ENCODE measurements at places on chromosomes 12 and 14.
A peak's percentile ranks its signal among the peaks of the same experiment; 100 is the strongest.

GRCh38 chr14:20857630-20858261 is 33.4 kb upstream of the RNASE3 start:
- DNase-seq = peak; percentile 72

GRCh38 chr14:99065551-99065950 is 206.4 kb downstream of the BCL11B start:
- DNase-seq = no peak

DNA sequence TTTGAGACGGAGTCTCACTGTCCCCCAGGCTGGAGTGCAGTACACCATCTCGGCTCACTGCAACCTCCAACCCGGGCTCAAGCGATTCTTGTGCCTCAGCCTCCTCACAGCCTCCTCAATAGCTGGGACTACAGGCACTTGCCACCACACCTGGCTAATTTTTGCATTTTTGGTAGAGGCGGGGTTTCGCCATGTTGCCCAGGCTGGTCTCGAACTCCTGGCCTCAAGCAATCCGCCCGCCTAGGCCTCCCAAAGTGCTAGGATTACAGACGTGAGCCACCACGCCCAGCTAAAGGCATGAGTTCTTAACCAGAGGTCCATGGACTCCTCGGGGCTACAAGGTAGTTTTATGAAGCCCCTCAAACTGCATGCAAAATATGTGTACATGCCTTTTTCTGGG is 2.1 kb downstream of the SARNP start:
- DNase-seq = no peak

GRCh38 chr12:85821759-85822158 is 14.4 kb downstream of the RASSF9 start:
- DNase-seq = no peak

GRCh38 chr14:76955575-76956315 is 72.8 kb downstream of the IRF2BPL start:
- no peak for DNase-seq

DNA sequence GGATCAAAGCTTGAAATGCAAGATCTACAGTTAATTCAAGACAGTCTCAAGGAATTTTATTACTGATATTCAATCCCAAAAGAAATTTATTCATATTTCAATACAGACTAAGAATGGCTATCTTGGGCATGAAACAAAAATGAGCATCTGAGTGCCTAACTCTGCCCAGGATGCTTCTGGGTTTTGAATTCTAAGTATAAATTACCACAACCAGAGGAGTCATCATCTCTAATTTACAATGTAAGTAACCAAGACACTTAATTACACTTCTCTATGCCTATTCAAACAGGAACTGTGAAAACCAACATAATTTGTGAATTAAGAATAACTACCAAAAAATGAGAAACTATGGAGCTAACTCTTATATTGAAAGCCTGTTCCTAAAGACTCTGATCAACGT is 14.1 kb downstream of the OSBPL8 start:
- no peak for DNase-seq

- no peak for DNase-seq
Measured at GRCh38 chr12:51954561-51955361, 3.3 kb downstream of the ACVR1B start.

DNA sequence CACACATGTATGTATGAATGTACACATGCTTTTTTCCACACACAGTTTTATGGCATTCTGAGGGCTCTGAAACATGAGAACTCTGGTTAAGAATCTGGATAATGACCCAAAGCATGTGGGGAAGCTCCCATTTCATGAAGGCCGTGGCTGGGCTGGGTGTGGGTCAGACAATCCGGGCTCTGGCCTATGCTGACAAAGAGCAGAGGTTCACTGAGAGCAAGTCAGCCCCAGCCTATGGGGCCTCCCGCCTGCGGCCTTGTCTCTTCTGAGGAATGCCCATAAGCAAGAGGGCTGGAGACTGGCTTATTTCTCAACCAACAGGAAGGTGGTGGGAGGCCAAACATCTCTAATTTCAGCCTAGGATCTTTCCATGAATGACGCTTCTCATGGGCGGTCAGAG is 8.5 kb downstream of the MYH6 start:
- DNase-seq = no peak

- no peak for DNase-seq
Measured at GRCh38 chr14:81784084-81784483, 250.4 kb upstream of the SEL1L start.

- DNase-seq = no peak
Measured at GRCh38 chr14:97709552-97709951, 912.4 kb downstream of the VRK1 start.
